ENCODE measurements at places on chromosomes 3 and 15. TPM values are rescaled to one million over a fixed set of nuclear protein-coding genes. Genes with fewer than 3 reads are reported as not detected.

GRCh38 chr3:155712008-155712407, 32.9 kb downstream of the PLCH1 start:
- no peak for DNase-seq

- no peak for DNase-seq
Measured at GRCh38 chr15:33515121-33515520, 204.4 kb downstream of the RYR3 start.

DNA sequence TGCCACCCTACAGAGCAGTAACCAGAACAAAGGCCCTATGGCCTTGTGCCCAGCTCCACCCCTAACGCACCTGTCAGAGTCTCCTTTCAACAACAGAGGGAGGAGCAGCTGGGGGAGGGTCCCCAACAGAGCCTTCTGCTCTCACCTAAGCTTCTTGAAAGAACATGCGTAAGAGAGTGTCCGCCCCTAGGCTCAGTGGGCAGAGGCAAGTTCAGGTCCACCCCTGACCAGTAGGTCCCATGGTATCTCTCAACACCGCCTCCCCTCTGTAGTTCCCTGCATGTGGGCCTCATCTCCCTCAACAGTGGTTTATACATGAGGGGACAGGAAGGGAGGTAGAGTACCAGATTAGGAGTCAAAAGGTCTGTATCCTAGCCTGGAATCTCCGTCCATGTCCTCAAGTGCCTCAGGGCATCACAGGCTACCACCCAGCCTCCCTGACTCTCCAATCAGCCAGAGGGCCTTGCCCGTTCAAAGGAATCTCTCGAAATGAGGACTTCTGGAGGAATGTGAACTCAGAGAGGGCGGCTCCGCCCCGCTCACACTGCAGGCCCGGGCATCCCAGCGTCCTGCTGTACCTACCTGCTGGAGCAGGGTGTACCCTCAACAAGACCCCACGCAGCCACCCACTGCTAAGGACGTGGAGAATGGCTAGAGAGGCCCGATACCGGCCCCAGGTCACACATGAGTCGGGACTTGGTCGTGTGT, 680 bp downstream of the POC1A start:
- DNase-seq: peak; percentile 35

MYO5C gene
- total RNA-seq: 1.3 TPM

AQR gene
- 36.4 TPM for total RNA-seq
